Colonic mucosa (tissue), 4 donors: ENCODE measurements at places on chromosomes 16 and 17. TPM values are rescaled to one million over a fixed set of nuclear protein-coding genes. Genes with fewer than 3 reads are reported as not detected.

GRCh38 chr17:21177854-21178600, 35.9 kb downstream of the TMEM11 start:
- no peak overlapping the region for H3K4me3 ChIP-seq
- no peaks in the 10 kb centered on the region for H3K36me3 ChIP-seq
- H3K27me3 ChIP-seq: no peaks in the 10 kb centered on the region
- H3K27ac ChIP-seq: no peak overlapping the region

- H3K4me1 ChIP-seq: no peaks in the 10 kb centered on the region
- peak; percentile 39 for DNase-seq
- no peaks in the 10 kb centered on the region for H3K36me3 ChIP-seq
- no peak overlapping the region for H3K27ac ChIP-seq
- H3K27me3 ChIP-seq: no peaks in the 10 kb centered on the region
Observed at GRCh38 chr17:3529817-3530741, 27.5 kb downstream of the TRPV3 start.

DNA sequence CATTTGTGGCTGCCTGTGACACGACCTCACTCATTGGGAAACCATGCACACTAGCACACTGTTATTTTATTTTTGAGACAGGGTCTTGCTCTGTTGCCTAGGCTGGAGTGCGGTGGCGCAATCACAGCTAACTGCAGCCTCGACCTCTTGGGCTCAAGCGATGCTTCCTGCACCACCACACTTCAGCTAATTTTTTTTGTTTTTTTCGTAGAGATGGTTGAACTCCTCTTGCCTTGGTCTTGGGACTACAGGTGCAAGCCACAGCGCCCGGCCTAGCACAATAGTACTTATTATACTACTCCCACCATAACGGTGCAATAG, 2.8 kb upstream of the NPTX1 start:
- no peak overlapping the region for H3K27ac ChIP-seq
- no peak overlapping the region for H3K4me3 ChIP-seq

- H3K27ac ChIP-seq: no peak overlapping the region
- H3K4me3 ChIP-seq: no peak overlapping the region
- no peak for DNase-seq
- H3K27me3 ChIP-seq: no peaks in the 10 kb centered on the region
Observed at GRCh38 chr16:57392694-57393093, 11.9 kb upstream of the CCL17 start.

- H3K27ac ChIP-seq: no peak overlapping the region
- no peak for DNase-seq
- H3K36me3 ChIP-seq: no peaks in the 10 kb centered on the region
- H3K4me3 ChIP-seq: no peak overlapping the region
- no peaks in the 10 kb centered on the region for H3K27me3 ChIP-seq
Observed at GRCh38 chr17:77510133-77510796, 369.5 kb downstream of the SEC14L1 start.

GRCh38 chr16:19344224-19344801, 58.8 kb downstream of the CLEC19A start:
- H3K4me1 ChIP-seq: no peaks in the 10 kb centered on the region
- no peak overlapping the region for H3K27ac ChIP-seq
- H3K27me3 ChIP-seq: no peaks in the 10 kb centered on the region
- H3K36me3 ChIP-seq: no peaks in the 10 kb centered on the region
- H3K4me3 ChIP-seq: no peak overlapping the region

The KRT36 gene
- not detected for total RNA-seq

GRCh38 chr16:67882374-67883145, 2.1 kb upstream of the NRN1L start:
- H3K4me1 ChIP-seq: no peaks in the 10 kb centered on the region
- peaks cover 29% of the 10 kb centered on the region for H3K36me3 ChIP-seq
- DNase-seq: no peak
